ENCODE measurements at places on chromosomes 11 and 22. TPM values are rescaled to one million over a fixed set of nuclear protein-coding genes. Genes with fewer than 3 reads are reported as not detected.

Gene VWA5A
- 11.4 TPM for total RNA-seq

Gene BARX2
- not detected for total RNA-seq

Gene SCUBE2
- total RNA-seq, result 8.2 TPM

Gene KRTAP5-1
- not detected for total RNA-seq

Gene CECR2
- total RNA-seq, result under 0.01 TPM
